ENCODE measurements at places on chromosomes 1 and 21.

DNA sequence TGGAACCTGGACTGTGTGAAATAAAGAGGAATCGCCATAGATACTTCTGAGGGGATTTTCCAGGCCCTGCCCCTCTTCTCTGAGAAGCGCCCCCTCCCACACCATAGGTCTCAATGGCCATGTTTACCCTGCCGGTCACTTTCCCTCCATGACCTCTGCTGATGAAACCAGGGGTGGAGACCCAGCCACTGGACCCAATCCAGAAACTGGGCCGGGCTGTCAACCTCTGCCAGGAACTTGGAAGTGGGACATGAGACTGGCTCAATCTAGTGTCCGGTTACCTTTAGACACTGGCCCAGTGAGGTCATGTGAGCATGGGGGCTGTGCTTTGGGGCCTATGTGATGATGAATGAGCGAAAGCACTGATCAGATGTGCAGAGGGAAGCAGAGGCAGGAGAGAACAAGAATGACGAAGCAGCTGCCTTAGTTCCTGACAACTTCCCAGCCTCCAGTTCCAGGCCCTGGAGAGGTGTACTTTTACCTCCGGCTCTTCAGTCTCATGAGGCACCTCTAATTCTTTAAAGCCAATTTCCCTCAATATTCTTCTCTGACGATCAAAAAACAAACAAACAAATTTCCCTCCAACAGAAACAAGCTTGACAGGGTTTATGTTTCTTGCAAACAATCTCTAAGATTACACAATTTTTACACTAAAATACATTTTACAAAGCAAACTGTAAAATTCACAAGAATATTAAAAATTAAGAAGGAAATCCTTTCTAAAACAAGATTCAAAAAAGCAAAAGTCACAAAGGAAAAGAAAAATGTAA lies 4.9 kb downstream of the ASAP3 start:
- no peak for DNase-seq

GRCh38 chr1:119808491-119808890 lies 2.8 kb downstream of the REG4 start:
- no peak for DNase-seq

GRCh38 chr1:234230414-234230862 lies 142.8 kb upstream of the COA6 start:
- no peak for DNase-seq

DNA sequence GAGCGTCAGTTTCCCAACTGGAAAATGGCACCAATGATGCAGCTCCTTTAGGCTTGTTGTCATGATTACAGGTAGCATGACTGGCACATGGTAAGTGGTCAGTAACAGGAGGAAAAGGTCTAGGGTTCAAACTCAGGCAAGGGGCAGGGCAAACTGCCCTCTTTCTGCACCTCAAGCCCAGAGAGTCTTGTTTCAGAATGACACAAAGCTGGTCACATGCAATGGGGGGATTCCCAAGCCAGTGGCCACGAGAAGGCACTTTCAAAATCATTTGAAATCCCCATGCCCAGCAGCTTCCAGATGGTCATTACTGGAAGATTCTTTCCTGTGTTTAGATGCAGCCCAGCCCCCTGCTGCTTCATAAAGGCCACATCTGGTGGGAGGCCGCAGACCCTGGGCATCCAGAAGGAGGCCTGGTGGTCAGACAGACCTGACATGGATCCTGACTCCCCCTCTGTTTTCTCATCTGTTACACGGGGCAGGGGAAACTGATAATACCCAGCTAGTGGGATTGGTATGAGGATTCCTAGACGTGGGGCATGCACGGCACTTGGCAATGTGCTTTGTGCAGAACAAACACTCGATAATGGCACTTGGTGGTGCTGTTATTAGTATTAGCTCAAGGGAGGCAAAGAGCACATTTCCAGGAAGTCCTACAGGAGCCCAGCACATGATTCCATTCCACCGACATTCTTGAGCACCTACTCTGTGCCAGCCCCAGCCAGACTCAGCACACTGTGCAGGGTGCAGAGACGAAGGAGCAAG lies 6.9 kb upstream of the PLA2G2D start:
- DNase-seq = no peak

DNA sequence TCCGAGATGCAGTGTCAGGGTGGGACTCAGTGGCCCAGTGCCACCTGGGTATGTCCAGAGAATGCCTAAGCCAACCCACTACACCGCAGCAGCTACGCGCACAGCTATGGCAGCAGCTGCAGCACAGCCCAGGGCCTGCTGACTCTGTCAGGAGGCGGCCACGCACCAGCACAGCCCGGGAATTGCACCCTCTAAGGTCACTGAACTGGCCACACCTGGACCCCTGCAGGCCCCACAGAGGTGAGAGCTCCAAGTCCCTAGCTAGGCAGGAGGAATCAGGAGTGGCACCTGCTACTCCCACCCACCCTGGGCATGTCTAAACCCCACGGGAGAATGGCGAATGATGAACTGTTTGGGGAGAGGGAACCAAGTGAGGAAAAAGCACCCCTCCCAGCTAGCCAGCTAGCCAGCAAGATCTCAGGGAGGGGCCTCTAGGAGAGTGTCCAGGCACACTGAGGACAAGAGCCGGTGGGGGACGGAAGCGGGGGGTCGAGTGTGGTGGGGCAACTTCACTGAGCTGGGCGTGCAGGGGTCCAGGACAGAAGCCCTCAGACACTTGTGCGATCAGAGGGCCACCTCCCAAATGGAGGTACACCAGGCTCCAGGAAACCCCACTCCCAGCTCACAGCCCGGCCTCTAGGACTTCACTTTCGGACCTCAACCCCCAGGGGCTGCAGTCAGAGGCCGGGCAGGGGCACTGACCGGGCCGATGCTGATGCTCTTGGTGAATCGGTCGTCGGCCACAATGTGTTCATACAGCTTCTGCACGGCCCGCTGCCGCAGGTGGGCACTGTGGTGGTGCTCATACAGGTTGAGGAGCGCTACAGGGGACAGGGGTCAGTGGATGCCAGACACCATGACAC lies 13.9 kb downstream of the LSS start:
- no peak for DNase-seq

DNA sequence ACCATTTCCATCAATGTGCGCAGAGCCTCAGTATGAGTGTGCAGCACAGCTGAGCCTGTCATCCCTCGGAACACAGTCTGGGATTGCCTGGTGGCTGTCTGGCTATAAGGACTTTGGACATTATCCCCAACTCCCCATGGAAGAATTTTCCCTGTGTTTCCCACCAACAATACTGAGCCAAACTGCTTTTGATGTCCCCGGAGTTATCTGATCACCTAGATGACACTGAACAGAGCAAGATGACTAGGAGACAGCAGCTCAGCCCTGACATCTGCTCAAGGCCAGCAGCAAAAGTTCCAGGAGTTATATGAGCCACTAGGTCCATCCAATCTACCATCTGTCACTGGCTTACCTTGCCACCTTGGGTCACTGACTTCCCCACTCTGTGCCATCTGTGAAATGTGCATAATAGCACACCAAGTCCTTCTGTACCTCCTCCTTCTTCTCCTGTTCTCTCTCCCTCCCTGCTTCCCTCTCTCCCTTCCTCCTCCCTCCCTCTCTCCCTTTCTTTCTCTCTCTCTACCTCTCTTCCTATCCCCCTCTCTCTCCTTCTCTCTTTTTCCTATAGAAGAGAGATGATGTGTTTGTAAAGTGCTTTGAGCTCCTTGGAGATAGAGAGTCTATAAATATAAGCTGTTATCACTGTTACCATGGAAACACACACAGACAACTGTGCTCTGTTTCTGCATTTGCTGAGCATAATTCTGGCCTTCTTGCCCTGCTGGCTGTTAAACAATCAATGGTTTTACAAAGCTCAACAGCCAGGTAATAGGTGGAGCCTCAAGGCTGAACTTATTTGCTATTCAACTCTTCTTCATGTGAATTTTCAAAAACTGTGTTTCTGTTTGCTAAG lies 19.7 kb upstream of the ATP1B1 start:
- no peak for DNase-seq

GRCh38 chr1:155255243-155256007 lies at the start of gene ENTREP3:
ENTREP3 (minus strand) TSS chr1:155255483; CDS start chr1:155254877, 606 bp downstream.
- DNase-seq = peak; percentile 68

GRCh38 chr1:234730475-234730769 lies 120.4 kb upstream of the IRF2BP2 start:
- no peak for DNase-seq

DNA sequence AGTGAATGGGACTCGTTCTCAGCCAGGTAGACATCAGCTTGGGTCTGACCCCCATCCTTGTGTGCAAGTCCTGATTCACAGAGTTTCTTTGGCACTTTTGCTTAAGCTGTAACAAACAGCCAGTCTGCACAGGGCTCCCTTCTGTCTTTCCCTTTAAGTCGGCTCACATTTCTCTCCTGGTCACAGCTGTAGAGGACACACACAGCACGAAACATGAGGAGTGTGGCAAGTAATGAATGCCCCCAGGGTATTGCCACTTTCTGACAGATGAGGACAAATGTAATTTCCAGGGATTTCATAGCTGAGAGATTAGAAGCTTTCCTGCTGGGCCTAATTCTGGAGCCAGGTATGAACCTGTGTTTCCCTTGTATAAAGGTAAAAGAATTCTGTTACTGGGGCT lies 423.5 kb downstream of the KIF26B start:
- DNase-seq = no peak

DNA sequence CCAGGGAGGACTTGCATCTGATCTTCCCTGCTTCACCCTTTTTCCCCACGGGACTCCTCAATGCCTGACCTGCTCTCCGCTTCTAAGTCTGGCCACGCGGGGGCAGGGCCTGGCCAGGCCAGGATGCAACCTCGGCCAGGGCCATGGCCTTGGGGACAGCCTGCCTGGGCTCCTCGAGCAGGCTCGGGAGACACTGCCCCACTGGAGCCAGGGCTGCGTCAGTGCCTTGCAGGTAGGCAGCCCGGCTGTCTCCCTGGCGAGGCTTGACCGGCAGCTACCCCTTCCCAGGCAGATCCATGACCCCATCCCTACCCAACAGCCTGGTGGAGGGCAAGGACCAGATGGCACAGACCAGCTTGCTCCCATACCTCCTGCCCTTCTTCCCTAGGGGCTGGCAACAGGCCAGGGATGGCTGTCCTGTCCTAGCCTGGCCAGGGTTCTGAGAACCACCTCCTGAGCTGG lies 2.7 kb upstream of the PRDM16 start:
- DNase-seq = no peak

- DNase-seq = no peak
Measured at GRCh38 chr1:202702088-202702487, 8.2 kb downstream of the SYT2 start.

- DNase-seq = no peak
Measured at GRCh38 chr1:192554904-192555303, 20.7 kb upstream of the RGS1 start.

GRCh38 chr21:34967509-34968289 lies 81.4 kb downstream of the RUNX1 start:
- no peak for DNase-seq

All from stimulated activated CD4-positive, alpha-beta T cell treated with anti-CD3 and anti-CD28 coated beads, Interleukin-15, amount 100 ng/mL, for 1 hour (primary cell).